Frontal cortex (tissue), 4 donors: ENCODE measurements at places on chromosomes 11 and 22.

DNA sequence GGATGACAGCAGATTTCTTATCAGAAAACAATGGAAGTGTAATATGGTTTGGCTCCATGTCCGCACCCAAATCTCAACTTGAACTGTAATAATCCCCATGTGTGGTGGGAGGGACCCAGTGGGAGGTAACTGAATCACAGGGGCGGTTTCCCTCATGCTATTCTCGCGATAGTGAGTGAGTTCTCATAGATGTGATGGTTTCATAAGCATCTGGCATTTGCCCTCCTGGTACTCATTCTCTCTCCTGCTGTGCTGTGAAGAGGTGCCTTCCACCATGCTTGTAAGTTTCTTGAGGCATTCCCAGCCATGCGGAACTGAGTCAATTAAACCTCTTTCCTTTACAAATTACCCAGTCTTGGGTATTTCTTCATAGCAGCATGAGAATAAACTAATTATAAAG, 81.0 kb upstream of the SCUBE2 start:
- no peak for DNase-seq

DNA sequence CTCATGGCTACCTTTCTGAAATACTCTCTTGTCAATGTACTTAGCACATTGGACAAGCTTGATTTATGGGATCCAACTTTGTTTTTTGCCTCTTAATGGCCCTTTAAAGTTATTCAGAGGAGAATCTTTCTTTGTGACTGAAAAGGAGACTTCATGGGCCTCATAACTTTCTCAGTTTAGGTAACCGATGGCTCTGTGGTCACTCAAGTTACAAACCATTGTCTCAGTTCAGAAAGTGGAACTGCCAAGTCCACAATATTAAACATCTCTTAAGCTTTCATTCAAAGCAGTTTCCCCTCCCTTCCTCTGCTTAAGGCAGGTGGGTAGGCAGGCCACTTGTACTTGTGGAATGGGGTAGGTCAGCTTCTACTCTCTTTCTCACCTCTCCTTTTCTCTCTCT, 12.3 kb upstream of the ARL14EP start:
- DNase-seq = no peak

DNA sequence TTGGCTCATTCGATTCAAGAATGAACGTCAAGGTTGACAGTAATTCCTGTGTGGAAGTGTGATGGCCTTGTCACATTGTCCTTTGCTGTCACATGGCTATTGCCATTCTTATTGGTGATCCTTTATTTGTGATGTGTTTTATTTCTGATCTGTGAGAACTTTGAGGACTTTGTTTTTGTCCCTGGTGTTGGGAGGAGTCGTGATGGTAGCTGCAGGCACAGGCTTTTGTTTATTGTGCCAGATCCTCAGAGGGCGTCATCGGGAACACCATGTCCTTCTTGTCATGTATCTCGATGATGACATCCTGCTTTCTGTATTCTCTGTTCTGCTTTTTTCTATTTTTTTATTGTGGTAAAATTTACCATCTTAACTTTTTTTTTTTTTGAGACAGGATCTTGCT, 5.6 kb downstream of the PICK1 start:
- DNase-seq = no peak

GRCh38 chr11:125148743-125149142, 15.8 kb upstream of the PKNOX2 start:
- DNase-seq = no peak

- no peak for DNase-seq
These were observed 2.4 kb upstream of the WT1 start for GRCh38 chr11:32437495-32438345.

- peak; percentile 62 for DNase-seq
These were observed 582 bp downstream of the SREBF2 start for GRCh38 chr22:41833369-41834004.

- no peak for DNase-seq
These were observed 24.7 kb downstream of the KCNE3 start for GRCh38 chr11:74442636-74443035.

DNA sequence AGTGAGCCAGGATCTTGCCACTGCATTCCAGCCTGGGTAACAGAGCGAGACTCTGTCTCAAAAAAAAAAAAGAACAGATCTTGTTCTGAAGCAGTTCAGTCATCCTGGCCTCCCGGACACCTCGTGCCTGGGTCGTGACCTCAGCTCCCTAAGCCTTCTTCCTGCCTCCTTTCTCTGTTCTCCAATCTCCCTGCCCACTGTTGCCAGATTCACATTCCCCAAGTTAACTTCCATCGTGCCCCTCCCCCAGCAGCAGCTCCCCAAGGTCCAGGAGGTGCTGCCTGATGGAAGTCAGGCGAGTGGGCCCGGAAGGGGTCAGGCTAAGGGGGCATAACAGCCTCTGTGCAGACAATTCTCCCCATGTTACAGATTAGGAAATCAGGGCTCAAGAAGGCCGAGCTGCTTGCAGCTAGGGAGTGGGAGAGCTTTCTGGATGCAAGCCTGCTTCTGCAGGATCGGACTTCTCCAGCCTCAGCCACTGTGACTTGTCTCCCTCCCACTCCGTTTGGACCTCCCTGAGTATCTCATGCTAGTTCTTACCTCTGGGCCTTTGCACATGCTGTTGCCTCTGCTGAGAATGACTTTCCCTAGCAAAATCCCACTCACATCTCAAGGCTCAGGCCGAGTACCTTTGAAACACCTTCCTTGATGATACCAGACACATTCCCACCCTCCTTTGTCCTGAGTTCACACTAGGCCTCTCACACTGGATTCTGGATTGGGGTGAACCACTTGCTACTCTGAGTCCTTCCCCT, 14.3 kb upstream of the TMEM184B start:
- DNase-seq = no peak

- peak; percentile 18 for DNase-seq
These were observed 789 bp downstream of the SIK2 start for GRCh38 chr11:111602865-111603610.

DNA sequence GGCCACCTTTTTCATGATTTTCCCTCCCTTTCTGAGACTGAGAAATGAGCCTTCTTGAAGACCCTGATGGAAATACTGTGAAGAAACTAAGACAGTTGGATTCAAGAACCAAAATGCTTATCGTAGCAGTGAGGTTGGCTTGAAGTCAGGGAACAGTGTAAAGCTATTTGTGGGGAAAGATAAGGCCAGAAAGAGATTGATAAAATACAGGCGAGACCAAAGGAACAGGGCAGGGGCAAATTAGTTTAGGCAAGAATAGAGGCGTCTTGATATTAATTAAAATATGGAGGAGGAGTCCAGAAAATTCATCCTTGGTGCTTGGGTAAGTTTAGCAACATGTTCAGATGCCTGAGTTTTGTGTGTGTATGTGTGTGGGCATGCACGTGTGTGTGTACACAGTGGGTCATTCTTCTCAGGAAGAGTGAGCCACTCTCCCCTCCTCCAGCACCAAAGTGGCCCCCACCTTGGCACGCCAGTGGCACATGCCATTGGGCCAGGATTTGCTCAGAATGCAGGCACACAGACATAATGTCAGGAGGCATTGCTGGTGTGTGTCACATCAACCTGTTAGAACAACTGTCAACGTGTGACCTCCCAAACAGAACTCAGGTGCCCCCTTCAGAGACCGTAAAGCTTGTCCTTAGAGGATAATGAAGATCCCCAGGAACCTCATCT, 3.9 kb upstream of the EHF start:
- no peak for DNase-seq

DNA sequence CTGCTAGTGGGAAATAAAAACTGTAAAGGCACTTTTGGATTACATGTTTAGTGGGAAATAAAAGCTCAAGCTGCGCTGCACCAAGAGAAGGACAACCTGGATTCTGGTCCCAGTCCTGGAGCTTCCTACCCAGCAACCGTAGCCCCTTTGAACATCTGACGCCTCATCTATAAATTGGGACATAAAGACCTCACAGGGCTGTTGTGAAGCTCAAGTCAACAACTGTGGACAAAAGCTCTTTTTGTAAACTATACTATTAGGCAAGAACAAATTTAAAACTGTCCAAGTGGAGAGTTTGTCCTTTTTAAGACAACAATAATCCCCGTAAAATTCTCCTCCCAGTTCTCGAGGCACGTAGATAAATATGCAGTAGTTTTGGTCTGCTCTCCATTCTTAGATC, 17.6 kb upstream of the PCF11 start:
- DNase-seq = no peak

DNA sequence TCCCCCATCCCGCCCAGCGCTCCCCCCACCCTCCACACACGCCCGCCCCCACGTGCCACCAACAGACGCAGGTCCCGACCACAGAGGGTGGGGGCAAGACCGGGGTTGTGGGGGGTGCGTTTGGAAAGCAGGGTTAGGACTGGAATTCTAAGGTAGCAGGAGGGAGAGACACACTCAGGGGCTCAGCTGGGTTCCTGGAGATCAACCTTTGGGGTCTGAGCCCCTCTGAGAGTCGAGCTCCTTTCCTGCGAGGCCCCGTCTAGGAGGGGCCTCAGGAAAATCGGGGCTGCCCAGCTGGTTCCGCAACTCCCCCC, 429 bp downstream of the PGGHG start:
- DNase-seq = no peak

- no peak for DNase-seq
These were observed 34.8 kb downstream of the YPEL1 start for GRCh38 chr22:21700822-21701221.

DNA sequence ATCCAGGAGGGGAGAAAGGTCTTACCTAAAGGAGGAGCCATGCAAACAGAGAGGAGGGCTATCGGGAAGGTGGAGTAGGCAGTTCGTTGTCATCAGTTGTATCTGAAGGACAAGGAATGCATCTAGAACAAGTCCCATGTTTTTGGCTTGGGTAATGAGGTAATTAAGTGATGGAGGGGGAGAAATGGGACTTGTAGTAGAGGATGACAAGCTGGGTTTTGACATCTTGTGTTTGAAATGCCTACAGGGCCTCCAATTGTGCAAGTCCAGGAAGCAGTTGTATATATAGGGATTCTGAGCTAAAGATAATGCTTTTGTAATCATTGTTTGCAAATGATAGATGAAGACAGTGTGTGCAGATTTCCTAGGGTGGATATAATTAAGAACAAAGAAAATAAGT, 622.8 kb downstream of the NTM start:
- no peak for DNase-seq

- no peak for DNase-seq
These were observed 4.9 kb downstream of the SCGB1C1 start for GRCh38 chr11:197741-198235.

DNA sequence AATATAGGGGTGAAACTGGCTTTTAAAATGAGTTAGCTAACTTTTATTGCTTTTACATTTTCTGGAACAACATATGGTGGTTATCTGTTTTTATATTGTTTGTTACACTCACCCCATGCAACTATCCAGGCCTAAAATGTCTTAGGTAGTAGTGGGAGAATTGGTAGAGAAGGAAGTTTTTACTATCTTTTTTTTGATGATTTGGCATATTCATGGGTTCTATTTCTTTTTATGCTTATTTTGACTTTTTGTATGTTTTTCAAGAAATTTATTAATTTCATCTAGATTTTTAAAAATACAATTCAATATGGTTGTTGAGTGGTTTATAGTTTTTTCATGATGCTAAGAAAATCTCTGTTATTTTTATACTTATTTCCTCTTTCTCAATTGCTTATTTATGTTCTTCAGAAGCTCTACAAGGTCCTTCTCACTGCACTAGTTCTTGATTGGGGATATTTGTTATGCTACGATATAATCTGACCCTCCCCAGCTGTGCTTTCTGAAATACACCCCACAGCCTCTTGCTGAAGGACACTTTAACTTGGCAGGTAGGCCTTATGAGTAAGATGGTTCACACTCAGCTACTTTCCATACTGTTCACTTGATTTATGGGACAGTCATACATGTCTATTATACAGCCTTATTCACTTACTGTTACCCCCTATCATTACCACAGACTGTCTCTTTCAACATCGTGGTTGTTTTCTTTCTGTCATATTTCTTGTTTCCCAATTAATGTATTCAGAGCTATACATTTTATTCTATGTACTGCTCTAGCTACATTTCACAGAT, 431.2 kb downstream of the METTL15 start:
- no peak for DNase-seq

- peak; percentile 37 for DNase-seq
These were observed 1.7 kb upstream of the THRSP start for GRCh38 chr11:78061921-78062311.

DNA sequence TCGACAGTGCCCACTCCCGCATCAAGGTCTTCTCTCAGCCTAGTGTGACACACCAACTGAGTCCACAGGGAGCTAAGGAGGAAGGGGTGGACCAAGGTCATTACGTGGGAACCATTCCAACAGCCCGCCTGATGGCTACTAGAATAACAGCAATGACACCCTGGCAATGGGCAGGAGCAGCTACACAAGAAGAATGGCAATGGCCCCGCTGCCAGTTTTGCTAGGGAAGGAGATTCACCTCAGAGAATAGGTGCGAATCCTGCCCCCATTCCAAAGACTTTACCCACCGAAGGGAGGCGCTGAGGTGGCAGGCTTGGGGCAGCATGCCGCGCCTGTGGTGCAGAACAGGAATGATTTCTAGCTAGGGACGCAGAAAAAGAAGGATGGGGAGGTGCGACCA, 9.1 kb downstream of the WT1 start:
- DNase-seq = no peak

GRCh38 chr11:126079621-126080124, 17.0 kb upstream of the CDON start:
- DNase-seq = no peak

DNA sequence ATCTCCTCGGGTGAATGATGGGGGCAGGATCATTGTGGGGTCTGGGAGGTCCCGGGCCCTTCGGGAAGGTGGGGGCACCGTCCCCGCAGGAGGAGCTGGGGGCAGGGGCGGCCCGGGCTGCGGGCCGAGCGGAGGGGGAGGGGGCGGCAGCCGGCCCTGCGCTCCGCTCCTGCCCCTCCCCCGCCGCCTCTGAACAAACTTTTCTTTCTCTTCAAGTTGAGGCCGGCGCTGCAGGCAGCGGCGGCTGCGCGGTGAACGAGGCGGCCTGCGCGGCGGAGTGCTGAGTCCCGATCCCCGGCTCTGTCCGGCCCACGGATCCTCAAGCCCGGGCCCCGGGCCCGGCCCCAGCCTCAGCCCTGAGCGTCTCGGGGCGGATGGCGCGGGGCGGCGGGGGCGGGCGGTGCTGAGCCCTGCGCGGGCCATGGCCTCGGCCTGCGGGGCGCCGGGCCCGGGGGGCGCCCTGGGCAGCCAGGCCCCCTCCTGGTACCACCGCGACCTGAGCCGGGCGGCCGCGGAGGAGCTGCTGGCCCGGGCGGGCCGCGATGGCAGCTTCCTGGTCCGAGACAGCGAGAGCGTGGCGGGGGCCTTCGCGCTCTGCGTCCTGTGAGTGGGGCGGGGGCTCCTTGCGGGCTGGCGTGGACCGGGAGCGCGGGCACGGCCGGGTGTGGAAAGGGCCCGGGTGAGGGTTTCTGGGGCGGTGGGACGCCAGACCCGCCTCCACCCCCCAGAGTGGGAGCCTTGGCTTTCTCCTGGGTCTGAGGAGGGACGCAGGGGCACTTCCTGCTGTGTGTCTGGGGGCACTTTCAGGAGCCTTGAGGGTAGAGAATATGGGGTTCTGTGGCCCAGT, at the start of gene INPPL1:
TSS of gene INPPL1 (plus strand) at position 204 of the 847 bp plus-strand sequence. CDS start at position 422, 218 bp downstream.
- DNase-seq = peak; percentile 70

GRCh38 chr22:37764622-37765021, 43.1 kb upstream of the GCAT start:
- DNase-seq = no peak

DNA sequence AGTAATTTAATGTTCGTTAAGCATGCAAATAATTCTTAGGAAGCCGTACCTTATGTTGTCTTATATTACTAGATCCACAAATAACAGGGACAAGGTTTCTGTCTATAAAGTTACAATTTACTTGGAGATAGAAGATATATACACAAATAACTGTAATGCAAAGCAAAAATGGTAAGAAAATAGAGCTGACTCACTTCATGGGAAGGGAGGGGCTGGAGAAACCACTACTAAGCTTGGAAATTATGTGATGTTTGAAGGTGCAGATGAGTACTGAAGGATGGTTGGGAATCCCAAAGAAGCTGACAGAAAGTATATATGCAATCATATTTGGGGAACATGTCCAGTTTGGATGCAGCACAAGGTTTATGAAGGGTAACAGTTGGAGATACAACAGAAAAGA, 4.0 kb downstream of the NPAT start:
- no peak for DNase-seq
